ENCODE measurements at places on chromosomes 1 and 21. TPM values are rescaled to one million over a fixed set of nuclear protein-coding genes. Genes with fewer than 3 reads are reported as not detected.

CD101 gene
- 0.14 TPM for total RNA-seq

SMCP gene
- total RNA-seq: not detected

PDZK1 gene
- total RNA-seq: 0.56 TPM

FCN3 gene
- total RNA-seq: 2.2 TPM

FAM3B gene
- total RNA-seq: not detected

TMEM200B gene
- total RNA-seq: 0.63 TPM

CDCA8 gene
- total RNA-seq: 22.4 TPM

BMP8A gene
- total RNA-seq: not detected

AGPAT3 gene
- 44.2 TPM for total RNA-seq

MYOM3 gene
- total RNA-seq: under 0.01 TPM

PLA2G2C gene
- not detected for total RNA-seq

UBL4B gene
- not detected for total RNA-seq

NBPF10 gene
- total RNA-seq: 0.09 TPM

SYNC gene
- 6.7 TPM for total RNA-seq

UAP1 gene
- total RNA-seq: 50.1 TPM

ABL2 gene
- 9.3 TPM for total RNA-seq

CFHR3 gene
- total RNA-seq: not detected

SPRR1A gene
- 172 TPM for total RNA-seq

COL24A1 gene
- total RNA-seq: not detected

LDLRAD1 gene
- total RNA-seq: 0.42 TPM

SLAMF9 gene
- total RNA-seq: 32.0 TPM

C1orf105 gene
- total RNA-seq: not detected

AGL gene
- 7.0 TPM for total RNA-seq

OR2AK2 gene
- total RNA-seq: not detected

SLC2A5 gene
- total RNA-seq: 0.42 TPM

ALX3 gene
- total RNA-seq: not detected

TSTD1 gene
- total RNA-seq: 112 TPM

SLC9C2 gene
- not detected for total RNA-seq
